ENCODE measurements at places on chromosomes 7 and 10.

DNA sequence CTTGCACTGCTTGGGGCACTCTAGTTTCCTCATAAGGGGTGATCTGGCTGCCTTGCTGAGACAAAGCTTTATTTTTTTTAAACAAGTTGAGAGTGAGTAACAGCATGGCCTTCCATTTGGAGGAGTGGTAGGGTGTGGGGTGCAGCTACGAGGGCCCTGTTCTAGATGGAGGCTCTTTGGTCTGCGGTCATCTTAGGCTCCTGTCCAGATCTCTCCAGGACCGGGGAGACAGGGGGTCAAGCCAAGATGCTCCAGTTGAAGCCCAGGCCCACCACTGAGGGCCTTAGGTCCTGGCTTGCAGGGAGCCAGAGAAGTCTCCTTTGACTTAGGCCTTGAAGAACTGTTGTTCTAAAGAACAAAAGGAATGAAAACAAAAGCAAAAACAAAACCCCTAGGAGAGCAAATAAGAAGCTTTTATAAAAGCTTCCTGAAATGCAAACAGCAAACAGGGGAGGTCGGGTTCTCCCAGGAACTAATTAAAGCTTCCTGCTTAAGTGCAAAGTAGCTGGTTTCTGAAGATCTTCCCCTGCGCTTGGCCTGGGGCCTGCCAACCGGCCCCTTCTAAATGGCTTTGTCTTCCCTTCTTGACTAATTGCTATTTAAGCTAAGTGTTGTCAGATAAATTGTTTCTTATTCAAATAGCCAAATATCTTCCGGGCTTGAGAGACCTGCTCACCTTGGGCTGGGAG is 259.2 kb downstream of the GLRX3 start:
- DNase-seq = no peak

GRCh38 chr7:51785171-51785570 is 468.6 kb upstream of the COBL start:
- DNase-seq = no peak

DNA sequence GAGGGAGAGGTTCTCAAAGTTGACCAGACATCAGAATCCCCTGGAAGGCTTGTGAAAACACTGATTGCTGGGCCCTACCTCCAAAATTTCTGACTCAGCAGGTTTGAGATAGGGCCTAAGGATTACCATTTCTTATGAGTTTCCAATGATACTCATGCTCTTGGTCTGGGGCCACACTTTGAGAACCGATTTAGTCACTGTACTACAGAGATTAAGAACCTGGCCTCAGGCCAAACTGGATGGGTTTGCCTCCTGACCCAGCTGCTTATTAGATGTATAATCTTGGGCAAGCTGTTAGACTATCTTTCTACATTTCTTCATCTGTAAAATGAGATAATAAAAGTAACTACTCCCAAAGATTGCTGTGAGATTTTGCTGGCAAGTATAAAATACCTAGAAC is 77.1 kb upstream of the SCIN start:
- DNase-seq = no peak

DNA sequence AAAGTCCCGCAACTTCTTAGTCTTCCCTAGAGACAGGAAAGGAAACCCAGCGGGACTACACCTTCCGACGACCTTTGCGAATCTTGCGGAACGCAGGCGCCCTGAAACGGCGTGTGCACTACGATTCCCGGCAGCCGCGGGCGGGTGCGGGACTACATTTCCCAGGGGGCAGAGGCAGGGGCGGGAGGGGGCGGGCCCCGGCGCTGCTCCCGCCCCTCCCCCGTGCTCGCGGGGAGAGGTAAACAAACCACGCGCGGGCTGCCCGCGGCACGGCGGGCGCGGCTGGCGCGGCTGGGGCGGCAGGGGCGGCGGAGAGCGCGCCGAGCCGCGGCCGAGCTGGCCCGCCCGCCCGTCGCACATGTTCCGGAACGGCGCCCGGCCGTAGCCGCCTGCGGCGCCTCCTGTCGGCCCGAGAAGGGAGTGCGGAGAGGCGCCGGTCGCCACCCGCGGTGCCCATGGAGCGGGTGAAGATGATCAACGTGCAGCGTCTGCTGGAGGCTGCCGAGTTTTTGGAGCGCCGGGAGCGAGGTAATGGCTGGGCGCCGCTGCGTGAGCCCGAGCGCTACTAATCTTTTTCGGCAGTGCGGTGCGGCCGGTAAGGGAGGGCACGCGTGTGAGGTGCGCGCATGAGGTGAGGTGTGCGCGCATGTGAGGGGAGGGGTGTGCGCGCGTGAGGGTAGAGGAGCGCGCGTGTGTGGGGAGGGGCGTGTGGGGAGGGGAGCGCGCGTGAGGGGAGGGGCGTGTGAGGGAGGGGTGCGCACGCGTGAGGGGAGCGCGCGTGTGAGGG is 18.5 kb downstream of the MXI1 start:
- DNase-seq = peak; percentile 64

- no peak for DNase-seq
These were observed 46.0 kb downstream of the ATAD1 start for GRCh38 chr10:87771871-87772500.

- DNase-seq = no peak
These were observed 286.9 kb downstream of the PTEN start for GRCh38 chr10:88150339-88150738.

DNA sequence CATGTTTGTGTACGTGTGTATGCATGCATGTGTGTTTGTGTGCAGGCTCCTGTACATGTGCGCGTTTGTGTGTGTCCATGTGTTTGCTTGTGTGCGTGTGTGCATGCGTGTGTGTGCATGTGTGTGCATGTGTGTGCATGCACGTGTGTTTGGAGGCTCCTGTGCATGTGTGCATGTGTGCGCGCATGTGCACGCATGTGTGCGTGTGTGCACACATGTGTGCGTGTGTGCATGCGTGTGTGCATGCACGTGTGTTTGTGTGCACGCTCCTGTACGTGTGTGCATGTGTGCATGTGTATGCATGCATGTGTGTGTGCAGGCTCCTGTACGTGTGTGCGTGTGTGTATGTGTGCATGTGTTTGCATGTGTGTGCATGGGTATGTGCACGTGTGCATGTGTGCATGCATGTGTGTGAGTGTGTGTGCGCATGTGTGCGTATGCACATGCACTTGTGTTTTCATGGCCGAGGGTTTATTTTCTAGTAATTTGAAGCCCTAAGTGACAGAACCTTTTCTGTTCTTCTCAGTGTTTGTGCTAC is 59.2 kb downstream of the INPP5A start:
- no peak for DNase-seq

DNA sequence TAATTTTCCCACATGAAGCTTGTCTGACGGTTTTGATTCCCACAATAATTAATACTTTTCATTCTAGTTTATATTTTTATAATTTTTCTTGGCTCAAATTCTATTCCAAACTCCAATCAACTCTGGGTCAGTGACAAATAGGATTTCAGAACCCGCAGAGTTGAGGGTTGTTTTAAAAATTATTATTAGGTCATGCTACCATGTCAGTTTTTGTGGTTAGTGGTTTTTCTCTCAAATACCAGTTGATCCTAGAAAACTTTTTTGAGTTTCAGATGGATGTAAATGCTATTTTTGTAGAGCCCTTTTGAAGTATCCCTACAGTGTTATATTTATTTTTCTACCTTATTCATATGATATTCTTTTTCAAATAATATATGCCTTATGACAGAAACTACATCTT is 237.4 kb downstream of the SEMA3D start:
- DNase-seq = no peak
